ENCODE measurements at places on chromosomes 2 and 18.

DNA sequence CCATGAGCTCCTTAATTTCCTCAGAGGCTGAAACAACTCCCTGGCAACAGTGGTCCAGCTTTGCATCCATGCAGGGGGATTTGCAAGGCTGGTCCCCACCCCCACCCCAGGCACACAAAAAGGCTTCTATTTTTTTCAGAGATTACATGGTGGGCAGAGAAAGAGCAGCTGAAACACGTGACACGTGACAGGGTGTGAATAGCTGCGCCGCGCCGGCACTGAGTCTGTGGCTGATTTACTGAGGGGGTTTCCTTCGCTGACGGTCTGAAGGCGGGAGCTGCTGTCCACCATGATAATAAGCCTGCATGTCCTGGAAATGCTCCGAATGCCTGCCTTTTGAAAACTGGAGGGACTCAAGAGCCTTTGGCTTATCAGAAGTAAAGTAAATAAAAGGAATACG, 50.7 kb upstream of the APCDD1 start:
- DNase-seq, result no peak

DNA sequence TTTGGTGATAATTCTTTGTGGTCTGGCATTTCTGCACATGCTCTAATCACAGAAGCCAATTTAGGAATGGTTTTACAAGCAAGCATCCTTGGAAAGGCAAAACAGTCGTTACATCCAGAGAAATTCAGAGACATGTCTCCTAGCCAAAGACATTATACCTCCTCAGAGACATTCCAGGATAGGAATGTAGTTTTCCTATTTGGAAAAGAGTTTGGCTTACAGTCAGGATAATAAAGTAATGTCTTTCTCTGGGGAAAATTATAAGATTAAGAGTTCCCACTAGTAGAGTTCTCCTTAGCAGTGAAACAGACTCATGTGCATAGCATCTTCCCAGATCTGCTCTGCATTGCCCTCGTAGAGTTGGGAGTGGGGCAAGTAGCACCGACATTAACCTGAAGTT, 753.6 kb upstream of the TMEFF2 start:
- no peak for DNase-seq

GRCh38 chr18:77486985-77487384, 237.3 kb downstream of the GALR1 start:
- DNase-seq, result no peak

GRCh38 chr2:65085148-65085547, 28.9 kb downstream of the CEP68 start:
- no peak for DNase-seq

DNA sequence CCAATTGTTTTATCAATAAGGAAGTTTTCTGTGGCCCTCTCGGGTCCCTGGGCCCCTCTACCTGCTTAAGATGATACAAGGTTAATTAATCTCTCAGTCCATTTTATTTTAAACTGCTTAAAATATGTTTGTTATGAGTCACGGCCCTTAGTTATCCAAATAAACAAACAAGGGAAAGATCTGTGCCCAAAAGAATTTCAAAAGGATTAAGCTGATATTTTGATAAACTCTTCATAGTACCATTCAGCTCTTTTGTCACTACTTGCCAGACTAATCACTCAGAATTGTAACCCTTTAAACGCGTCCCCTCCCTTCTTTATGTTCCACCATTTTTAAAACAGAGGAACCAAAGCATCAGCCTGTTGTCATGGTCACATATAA, 144.7 kb upstream of the STK17B start:
- no peak for DNase-seq

- no peak for DNase-seq
Measured at GRCh38 chr2:216596980-216597509, 36.2 kb upstream of the IGFBP2 start.
